ENCODE measurements at places on chromosomes 2 and 18.
A peak's percentile ranks its signal among the peaks of the same experiment; 100 is the strongest.

GRCh38 chr2:177516824-177517544 is 124.4 kb downstream of the AGPS start:
- no peak for DNase-seq

DNA sequence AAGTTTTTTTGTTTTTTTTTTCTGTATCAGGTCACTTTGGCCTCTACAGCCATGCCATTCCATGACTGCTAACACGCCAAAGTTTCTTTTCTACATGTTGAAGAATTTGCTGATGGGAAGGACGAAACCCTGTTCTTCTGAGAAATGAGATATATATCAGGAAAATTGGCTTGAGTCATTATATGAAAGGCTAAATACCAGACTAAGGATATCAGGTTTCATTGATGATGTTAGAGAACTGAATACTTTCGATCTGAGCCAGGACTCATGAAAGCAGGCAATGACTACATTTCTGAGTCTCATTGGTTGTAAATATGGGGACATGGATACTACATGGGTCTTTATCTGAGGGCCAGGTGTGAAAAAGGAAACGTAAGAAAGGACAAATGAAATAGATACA is 181.4 kb downstream of the OSR1 start:
- DNase-seq: no peak

DNA sequence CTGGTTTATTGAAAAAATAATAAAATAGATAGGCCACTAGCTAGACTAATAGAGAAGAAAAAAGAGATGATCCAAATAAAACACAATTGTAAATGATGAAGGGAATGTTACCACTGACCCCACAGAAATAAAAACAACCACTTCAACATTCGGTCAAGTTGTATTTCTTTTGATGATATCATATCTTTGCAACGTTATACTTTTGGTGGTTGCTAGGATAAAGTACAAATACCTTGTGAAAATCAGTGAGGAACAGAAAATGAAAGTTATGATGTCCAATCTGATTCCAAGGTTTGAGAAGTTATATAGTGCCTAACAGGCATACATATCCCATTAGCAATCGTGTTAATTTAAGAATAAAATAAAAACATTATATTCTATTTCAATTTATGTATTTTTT is 6.6 kb upstream of the ASNSD1 start:
- DNase-seq: no peak

DNA sequence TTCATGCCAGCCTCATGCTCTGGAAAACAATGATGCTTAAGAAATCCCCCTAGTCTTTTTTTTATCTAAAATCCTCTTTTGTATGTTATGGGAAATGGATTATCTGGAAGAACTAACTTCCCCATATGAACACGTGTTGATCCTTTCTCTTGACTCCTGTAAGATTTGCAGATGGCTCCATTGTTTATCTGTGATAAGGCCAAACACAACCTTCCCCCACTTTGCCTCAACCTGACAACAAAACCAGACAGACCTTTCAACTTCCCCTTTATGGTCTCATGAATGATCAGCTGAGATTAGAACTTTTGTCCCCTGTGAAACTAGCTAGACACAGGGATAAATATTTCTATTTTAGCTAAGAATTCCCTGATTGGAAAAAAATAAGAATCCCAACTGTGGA is 828.0 kb upstream of the CDH2 start:
- DNase-seq: no peak

- no peak for DNase-seq
Observed at GRCh38 chr2:41329040-41329439, 718.8 kb upstream of the PKDCC start.

- no peak for DNase-seq
Observed at GRCh38 chr2:152710713-152711112, 6.5 kb downstream of the PRPF40A start.

DNA sequence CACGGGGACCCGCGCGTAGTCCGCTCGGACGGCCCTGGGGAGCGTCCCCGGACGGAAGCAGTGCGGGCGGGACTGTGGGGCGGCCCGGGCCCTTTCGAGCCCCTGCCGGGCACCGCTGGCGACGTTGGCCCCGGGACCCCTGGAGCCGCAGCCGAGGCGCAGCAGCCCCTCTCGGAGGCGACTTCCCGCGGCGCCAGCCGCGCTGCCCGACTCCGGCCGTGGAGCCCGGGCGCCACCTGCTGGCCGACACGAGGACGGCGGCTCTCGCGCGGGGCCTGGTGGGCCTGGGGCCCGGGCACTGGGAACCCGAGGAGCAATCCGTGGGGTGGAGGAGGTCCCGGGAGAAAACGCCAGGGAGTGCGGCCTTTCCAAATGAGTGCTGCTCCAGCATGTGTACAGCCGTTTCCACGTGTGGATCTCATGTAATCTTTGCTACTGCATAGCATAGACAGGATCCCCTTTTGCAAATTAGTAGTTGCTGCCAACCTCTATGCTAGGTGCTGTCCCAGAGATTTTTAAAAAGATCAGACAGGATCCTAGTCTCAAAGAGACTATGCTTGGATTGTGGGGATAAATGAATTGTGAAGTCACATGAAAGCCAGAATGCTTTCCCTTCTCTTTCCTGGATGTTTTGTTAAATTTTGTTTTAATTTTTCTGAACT is 4.0 kb downstream of the ID2 start:
- peak; percentile 72 for DNase-seq

DNA sequence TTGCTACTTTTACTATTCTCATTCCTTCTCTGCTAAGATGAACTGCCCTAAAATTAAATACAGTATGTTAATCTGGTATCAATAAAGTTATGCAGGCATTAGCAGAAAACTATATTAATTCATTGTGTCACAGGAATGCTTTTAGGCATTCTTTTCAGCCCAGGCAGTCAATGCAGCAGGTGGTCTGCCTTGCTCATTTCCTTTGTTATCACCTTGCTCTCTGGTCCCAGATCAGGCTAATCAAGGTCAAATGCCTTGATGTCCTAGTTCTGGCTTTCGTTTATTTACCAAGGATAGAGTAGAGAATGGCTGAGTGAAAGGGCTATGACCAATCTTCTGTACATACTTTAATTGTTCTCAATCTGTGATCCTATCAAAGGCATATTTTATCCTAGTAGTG is 1023.6 kb downstream of the TMEM182 start:
- DNase-seq: no peak

DNA sequence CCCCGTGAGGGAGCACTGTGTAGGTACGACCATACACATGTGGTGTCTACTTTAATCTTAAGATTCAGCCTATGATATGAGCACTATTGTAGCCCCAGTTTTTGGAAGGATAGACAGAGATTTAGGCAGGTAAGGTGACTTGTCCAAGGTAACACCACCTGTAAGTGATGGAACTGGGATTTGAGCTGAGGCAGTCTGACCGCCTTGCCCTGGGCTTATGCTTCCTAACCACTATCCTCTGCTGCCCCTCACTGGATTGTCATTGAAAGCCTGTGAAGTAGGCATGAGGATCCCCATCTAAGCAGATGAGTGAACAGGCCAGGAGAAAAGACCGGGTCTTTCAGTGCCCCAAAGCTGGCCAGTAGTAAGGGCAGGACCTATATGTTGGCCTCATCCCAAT is 343.8 kb downstream of the CYRIA start:
- DNase-seq: no peak

- DNase-seq: no peak
Observed at GRCh38 chr2:60977562-60977895, 40.0 kb upstream of the PEX13 start.

DNA sequence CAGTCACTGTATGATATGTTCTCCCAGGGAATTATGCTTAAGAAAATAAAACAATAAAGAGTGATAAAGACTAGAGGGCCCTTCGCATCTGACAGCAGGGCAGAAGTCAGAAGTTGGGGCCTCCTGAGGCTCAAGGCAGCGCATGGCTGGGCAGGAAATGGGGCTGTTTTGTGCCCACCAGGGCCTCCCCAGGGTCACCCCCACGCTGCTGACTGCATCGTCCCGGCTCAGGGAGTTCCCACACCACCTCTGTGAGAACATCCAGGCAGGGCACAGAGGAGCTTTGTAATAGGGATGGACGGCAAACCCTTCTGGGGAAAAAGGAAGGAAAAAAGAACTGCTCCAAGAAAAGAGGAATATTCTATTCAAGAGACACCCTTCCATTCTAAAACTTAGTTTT is 41.2 kb downstream of the PAX3 start:
- DNase-seq: no peak

DNA sequence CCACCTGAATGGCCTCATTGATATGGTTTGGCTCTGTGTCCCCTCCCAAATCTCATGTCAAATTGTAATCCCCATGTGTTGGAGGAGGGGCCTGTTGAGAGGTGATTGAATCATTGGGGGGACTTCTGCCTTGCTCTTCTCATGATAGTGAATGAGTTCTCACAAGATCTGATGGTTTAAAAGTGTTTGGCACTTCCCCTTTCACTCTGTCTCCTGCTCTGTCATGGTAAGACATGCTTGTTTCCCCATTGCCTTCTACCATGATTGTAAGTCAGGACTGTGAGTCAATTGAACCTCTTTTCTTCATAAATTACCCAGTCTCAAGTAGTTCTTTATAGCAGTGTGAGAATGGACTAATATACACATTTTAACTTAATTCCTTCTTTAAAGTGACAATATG is 146.8 kb upstream of the KCNJ3 start:
- DNase-seq: no peak

DNA sequence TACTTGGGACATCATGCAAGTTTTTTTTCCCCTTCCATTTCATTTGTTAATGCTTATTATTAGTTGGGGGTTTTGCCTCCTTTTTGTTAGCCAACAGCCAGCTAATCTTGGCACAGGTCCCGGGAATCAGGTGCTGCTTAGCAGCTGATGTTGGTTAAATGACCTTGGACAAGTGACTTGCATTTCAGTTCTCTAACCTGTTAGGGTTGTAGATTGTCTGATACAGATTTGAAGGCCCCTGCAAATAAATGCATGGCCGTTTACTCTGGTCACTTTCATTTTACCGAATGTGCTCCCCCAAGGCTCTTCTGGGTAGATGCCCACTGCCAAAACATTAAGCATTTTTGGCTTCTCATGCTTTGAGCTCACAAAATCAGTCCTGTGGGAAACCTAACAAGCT is 120.9 kb downstream of the SPTBN1 start:
- DNase-seq: no peak

- DNase-seq: no peak
Observed at GRCh38 chr2:193929131-193929530, 1727.9 kb upstream of the SLC39A10 start.

DNA sequence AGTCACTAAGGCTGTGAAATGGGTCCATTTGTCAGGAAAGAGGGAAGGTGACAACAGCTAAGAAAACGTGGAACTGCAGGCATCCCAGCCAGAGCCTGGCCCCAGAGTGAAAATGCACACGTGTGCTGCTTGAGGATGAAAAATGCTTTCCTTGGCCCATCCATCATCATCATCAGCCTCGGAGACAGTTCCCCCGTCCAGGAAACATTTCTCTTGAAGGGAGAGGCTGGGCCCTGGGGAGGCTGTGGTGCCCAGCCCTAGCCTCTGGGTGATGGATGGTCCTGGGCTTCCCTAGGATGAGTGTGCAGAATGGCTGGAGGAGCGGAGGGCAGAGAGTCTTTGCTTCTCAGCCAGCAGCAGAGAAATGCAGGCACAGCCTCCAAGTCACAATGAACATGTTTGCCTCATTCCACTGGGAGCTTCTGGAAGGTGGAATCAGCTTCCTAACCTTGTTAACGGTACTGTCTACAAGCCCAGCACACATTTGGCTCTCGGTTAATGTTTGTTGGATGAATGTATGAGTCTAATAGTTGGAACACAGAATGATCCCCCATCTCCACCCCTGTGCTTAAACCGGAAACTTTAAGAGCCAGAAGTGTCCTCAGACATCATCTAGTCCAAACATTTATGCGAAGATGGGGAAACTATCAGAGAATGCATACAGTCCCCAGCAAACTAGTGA is 164.0 kb downstream of the RDH14 start:
- DNase-seq: no peak

GRCh38 chr2:172106108-172106961 is 3.6 kb upstream of the DLX2 start:
- peak; percentile 44 for DNase-seq

- no peak for DNase-seq
Observed at GRCh38 chr2:207200136-207200535, 34.4 kb upstream of the KLF7 start.

GRCh38 chr18:10289951-10290637 is 164.3 kb upstream of the APCDD1 start:
- DNase-seq: peak; percentile 30

- no peak for DNase-seq
Observed at GRCh38 chr2:148842050-148842449, 33.0 kb upstream of the KIF5C start.

DNA sequence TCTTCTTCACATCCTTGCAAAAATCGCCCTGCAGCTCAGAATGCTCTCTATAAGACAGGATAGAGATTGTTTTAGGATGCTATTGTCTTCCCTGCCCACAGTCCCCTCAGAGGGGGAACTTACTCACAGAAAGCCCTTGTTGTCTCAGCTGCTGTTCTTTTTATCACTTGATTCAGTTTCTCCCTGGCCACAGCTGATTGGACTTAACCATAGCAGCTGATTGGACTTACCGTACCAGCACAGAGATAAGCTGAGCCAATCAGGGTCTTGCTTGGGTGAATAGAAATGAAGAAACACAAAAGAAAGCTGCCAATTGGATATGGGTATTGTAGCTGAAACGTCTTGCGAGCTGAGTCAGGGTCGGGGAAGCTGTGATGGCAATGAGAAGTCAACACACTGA is 194.2 kb upstream of the MEX3C start:
- no peak for DNase-seq

GRCh38 chr2:48845684-48846083 is 90.2 kb upstream of the LHCGR start:
- DNase-seq: no peak

DNA sequence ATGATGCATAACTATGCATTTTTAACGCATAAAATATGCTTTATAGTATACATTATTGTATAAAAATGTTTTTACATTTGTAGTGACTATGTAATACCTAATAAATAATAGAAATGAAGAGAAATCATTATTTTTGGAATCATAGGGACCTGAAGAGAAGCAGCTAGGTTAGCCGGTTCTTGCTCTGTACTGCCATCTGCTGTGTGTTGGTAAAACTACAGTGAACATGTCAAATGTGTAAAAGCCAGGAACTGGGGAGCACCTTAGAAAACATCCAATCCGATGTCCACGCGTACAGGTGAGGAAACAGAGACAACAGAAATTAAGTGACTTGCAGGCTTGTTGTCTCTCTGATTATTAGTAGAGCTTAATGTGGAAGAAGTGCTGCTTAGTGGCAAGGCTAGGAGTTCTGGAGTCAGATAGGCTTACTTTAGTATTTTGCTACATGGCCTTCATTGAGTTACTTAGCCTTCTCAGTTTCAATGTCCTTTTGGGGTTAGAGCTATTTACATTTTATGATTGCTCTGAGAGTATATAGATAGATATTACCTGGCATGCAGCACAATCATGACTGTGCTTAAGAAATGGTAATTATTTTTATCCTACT is 386.5 kb downstream of the DLGAP1 start:
- peak; percentile 25 for DNase-seq

- DNase-seq: no peak
Observed at GRCh38 chr2:241049739-241050623, 51.6 kb downstream of the SNED1 start.
